ENCODE measurements at places on chromosomes 4 and X.

GRCh38 chr4:78621395-78621794 is 69.8 kb downstream of the ANXA3 start:
- DNase-seq = no peak

DNA sequence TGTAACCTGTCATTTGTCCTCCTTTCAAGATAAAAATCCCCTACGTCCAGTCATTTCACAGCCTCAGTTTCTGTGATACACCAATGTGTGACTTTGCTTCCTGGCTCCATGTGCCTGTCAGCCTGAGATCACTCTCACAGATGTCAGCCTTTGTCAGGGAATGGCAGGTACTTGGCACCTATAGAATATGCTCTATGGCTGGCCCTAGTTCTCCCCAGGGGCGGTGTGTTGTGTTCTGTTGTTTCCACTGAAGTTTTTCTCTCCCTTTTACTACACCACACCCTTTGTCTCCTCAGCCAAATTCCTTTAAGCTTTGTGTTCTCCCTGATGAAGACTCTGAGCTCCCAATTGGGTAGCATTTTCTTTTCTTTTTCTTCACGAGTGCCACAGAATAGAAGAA is 81.7 kb downstream of the ALPK1 start:
- DNase-seq = no peak

GRCh38 chr4:185464183-185464582 is 7.3 kb downstream of the CCDC110 start:
- no peak for DNase-seq

- DNase-seq = no peak
Observed at GRCh38 chr4:130511776-130512175, 1415.8 kb downstream of the C4orf33 start.

GRCh38 chrX:71228063-71228642 is 5.1 kb downstream of the GJB1 start:
- DNase-seq = no peak

- DNase-seq = no peak
Observed at GRCh38 chr4:8212622-8213021, 13.5 kb downstream of the SH3TC1 start.

DNA sequence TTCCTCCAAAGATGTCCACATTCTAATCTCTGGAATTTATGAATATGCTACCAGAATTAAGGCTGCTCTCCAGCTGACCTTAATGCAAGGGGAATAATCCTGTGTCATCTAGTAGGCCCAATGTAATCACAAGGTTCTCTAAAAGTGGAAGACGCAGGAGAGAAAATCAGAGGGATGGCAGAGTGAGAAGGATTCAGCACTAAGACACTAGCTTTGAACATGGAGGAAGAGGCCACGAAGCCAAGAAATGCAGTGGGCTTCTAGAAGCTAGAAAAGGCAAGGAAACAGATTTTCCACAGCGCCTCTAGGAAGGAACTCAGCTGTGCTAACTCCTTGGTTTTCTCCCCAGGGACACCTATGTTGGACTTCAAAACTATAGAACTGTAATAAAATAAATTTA is 240.7 kb upstream of the TRAM1L1 start:
- no peak for DNase-seq

DNA sequence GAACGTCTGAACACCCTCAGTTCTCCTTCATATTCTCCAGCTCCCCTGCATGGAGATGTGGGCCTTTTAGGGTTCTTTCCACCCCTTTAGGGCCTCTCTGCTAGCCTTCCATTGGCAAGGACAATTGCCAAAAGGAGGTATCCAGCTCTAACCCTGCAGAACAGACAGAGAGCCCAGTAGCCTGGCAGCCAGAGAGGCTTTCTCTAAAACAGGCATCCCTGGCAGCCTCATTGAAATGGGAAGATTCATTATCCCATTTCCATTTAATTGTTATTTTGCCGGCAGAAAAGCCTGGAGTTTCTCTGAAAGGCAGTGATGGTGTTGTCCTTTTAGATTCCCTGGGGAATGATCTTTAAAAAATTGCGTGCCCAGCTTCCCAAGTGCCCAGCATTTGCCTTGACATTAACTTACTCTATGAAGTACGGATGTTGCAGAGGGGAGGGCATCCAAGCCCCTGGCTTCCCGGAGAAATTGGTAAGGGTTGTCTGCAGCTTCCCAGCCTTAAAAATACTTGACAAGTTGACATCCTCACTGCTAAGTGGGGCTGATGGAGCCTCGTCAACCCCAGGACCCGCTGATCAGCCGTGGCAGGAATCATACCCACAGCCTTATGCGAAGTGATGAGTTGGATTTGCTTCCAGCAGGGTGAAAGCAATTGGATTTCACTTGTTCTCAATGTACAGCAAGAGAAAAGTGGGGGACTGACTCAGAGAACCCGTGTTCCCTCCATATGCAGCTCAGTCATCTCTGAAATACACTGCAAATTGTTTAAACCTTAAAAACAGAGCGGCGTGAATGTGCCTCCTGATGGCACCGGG is 244.1 kb downstream of the CRLF2 start:
- no peak for DNase-seq

GRCh38 chr4:13966231-13967195 is 339.0 kb upstream of the BOD1L1 start:
- no peak for DNase-seq

- no peak for DNase-seq
Observed at GRCh38 chr4:117001077-117001476, 84.3 kb downstream of the TRAM1L1 start.

- no peak for DNase-seq
Observed at GRCh38 chr4:176902710-176903323, 110.1 kb upstream of the VEGFC start.

DNA sequence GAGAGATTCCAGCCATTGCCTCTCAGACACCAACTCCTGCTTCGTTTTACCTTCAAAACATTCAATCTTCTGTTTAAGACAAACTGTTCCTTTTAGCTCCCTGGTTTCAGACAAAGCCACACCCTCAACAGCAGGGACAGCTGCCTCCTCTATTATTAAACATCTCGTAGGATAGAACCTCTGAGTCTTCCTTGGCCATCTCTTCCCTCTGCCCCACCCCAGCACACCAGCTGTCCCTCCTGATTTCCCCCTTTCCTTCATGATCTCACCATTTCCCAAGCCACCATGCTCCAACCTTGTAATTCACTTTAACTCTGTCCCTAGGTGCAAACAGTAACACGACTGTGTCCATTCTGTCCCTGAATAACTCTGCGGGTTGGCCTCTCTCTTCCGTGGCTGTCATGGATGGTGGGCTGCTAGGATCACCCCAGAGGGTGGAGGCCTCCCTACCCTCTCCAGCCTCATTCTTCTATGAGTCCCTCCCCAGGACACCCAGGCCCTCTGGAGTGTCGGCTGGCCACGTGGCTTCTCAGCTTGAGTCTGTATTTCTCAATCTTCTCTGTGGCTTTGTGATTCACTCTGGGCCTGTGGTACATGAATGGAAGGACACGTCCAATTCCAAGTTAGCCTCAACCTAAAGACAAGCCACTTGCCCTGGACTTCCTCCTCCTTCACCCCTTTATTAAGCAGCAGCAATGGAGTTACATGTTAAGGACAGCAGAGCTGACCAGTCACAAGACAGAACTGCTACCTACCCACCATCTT is 349.9 kb downstream of the FBXW7 start:
- no peak for DNase-seq

DNA sequence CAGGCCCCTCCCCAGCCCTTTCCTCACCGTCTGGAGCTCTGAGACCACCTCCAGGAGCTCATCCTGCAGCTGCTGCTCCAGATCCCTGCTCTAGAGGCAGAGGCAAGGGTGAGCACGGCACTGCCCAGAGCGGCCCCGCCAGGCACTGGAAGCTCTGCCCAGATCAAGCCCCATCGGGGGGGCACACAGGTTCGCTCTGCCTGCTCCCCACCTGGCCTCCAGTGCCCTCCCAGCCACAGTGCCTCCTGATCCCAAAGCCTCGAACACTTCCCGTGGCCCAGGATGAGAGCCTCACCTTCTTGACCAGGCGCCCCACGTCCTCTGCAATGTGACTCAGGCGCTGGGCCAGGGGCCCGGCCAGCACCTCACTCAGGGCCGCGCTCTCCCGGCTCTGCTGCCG is 5.0 kb downstream of the ARHGAP4 start:
- DNase-seq = no peak

All from stimulated activated CD4-positive, alpha-beta T cell treated with anti-CD3 and anti-CD28 coated beads, Interleukin-1b, Interleukin-23, amount 100 ng/mL, for 48 hours (primary cell).